A549 treated with RU486 at 1 μM for 4 hours (cell line): ENCODE measurements at places on chromosomes 16 and 17. TPM values are rescaled to one million over a fixed set of nuclear protein-coding genes. Genes with fewer than 3 reads are reported as not detected.

The NACA2 gene
- not detected in 5 replicates for total RNA-seq

The KCTD19 gene
- 0.21 to 0.35 TPM (median 0.30 TPM) in 4 of 5 replicates, not detected in the other for total RNA-seq

The NOS2 gene
- total RNA-seq: 0.11 to 0.19 TPM (median 0.16 TPM) in 5 replicates

The NFATC2IP gene
- total RNA-seq: 19.5 to 31.7 TPM (median 29.4 TPM) in 5 replicates

The ZFP3 gene
- 0.71 to 0.99 TPM (median 0.95 TPM) in 5 replicates for total RNA-seq

The ABCA6 gene
- total RNA-seq: 0.23 TPM in 1 of 5 replicates, not detected in the others

The CPNE2 gene
- total RNA-seq: 32.0 to 46.3 TPM (median 41.6 TPM) in 5 replicates

The CACNG3 gene
- not detected in 5 replicates for total RNA-seq

The TBC1D26 gene
- total RNA-seq: 0.15 TPM in 1 of 5 replicates, not detected in the others

The ADGRG3 gene
- total RNA-seq: 0.16 to 0.79 TPM (median 0.62 TPM) in 5 replicates

The CDRT15L2 gene
- not detected in 5 replicates for total RNA-seq

The CCL16 gene
- not detected in 5 replicates for total RNA-seq

The C17orf50 gene
- 0.33 to 0.70 TPM (median 0.53 TPM) in 4 of 5 replicates, not detected in the other for total RNA-seq

The IL34 gene
- 0.46 to 1.3 TPM (median 0.71 TPM) in 5 replicates for total RNA-seq

The CHST5 gene
- total RNA-seq: 0.11 to 0.14 TPM in 2 of 5 replicates, not detected in the others

The TMEM220 gene
- total RNA-seq: 2.1 to 3.4 TPM (median 2.9 TPM) in 5 replicates

The CAMTA2 gene
- 20.9 to 36.6 TPM (median 32.9 TPM) in 5 replicates for total RNA-seq

The KRT39 gene
- not detected in 5 replicates for total RNA-seq

The TBC1D3E gene
- total RNA-seq: not detected in 5 replicates

The ZFP1 gene
- 10.0 to 12.7 TPM (median 11.4 TPM) in 5 replicates for total RNA-seq
